Fibroblast of pulmonary artery (primary cell): ENCODE measurements at places on chromosomes 5 and 9.

- peak; percentile 83 for DNase-seq
Observed at GRCh38 chr5:32589942-32590869, 4.8 kb downstream of the SUB1 start.

GRCh38 chr9:88266416-88266815 is 121.8 kb upstream of the SPIN1 start:
- DNase-seq, result no peak

DNA sequence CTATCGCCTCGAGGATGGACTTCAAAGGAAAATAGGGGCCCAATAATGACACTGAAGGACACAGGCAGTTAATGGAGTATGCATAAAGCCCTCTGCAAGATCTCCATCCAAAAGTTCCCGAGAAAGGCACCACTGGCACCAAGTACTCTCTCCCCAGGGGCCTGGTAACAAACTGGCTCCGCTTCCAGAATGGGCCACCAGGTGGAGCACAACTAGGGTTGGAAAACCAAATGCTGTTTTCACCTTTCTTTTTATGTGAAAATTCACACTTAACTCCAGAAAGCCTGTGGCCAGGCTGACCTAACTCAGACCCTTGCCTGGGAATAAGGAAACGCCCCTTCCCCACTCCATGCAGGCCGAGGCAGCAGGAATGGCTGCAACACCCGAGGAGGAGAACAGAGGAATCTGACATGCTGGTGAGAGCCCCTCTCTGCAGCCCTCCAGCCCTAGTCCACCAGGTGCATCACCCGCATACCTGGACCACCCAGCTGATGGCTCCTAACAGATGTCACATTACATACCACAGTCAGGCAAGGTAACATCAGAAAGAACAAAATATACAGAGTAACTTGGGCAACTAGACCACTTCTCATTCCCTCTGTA is 42.8 kb downstream of the CAMSAP1 start:
- DNase-seq, result peak; percentile 65

DNA sequence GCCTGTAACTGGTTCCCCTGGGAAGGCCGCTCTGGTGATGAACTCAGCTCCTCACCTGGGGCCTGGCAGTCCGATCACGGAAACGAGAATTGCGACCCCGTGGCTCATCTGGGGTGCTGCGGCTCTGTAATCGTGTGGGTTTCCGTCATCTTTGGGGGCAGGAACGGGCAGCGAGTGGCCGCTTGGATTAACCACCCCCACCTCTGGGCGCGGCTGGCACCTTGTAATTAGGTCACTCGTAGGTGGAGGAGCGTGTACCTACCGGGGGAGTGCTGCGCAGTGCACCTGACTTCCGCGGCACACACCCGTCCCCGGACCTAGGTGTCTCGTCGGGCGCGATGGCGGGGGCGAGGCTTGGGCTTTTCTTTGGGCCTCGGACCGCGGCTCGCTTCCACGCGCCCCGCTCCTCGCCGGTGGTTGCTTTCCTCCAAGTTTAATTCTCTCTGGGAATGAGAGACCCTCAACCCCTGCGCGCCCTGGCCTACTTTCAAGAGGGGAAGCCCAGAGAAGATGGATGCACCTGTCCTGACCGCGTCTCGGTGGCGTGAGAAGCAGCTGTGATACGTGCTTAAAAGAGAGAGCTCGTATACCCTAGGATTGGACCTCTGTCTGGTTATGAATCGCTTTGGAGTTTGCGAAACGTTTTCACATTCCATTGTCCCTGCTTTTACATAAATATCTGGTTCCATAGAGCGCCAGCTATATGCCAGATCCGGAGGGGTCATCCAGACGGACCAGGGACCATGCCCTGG is 744 bp upstream of the PPP2CA start:
- peak; percentile 30 for DNase-seq

- DNase-seq, result peak; percentile 74
Observed at GRCh38 chr5:87410931-87411330, 1.8 kb downstream of the CCNH start.

DNA sequence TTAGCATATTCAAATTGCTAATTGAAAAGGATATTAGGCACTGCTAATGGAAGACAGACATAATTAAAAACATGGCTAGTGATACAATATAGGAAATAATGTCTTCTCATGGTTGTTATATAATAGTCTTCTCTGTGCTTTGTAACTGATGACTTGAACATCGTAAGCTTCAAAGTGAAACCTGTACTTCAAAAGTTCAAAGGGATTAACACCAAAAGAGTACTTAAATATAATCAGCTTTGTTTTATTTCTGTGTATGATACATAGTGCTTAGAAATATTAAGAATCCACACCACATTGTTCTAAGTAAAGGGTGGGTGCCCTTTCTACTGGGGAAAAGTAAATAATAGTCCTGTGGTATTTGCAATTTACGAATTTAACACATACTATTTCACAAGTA is 75.4 kb upstream of the ITGA1 start:
- DNase-seq, result no peak

DNA sequence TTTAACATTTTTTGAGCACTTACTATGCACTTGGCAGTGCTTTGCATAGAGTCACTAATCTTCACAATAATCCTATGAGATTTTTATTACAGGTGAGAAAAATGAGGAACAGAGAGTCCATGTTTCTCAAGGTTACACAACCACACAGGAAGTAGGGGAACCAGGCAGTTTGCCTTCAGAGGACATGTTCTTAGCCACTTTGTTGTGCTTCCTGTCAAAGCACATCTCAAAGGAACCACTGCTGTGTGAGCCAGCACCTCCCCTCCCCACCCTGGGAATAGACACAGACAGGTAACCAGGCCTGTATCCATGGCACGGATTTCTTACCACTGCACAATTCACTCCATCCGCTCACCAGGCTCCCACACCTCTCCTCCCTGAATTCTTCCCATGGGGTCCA is 6.3 kb upstream of the DNAJB5 start:
- no peak for DNase-seq

DNA sequence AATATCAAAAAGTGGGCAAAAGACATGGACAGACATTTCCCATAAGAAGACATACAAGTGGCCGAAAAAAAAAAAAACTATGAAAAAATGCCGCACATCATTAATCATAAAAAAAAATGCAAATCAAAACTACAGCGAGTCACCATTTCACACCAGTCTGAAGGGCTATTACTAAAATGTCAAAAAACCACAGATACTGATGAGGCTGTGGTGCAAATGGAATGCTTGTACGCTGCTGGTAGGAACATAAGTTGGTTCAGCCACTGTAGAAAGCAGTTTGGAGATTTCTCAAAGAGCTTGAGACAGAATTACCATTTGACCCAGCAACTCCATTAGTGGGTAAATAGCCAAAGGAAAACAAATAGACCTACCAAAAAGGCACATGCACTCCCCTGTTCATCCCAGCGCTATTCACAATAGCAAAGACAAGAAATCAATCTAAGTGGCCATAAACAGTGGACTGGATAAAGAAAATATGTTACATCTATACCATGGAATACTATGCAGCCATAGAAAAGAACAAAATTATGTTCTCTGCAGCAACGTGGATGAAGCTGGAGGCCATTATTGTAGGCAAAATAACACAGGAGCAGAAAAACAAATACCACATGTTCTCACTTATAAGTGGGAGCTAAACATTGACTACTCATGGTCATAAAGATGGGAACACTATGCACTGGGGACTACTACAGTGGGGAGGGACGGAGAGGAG is 110.6 kb upstream of the BOD1 start:
- DNase-seq, result peak; percentile 11

DNA sequence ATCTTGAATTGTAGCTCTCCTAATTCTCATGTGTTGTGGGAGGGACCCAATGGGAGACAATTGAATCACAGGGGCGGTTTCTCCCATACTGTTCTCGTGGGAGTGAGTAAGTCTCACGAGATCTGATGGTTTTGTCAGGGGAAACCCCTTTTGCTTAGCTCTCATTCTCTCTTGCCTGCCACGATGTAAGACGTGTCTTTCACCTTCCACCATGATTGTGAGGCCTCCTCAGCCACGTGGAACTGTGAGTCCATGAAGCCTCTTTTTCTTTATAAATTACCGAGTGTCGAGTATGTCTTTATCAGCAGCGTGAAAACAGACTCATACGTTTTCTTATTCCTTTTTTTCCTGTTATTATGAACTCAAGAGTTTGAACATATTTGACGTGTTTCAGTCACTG is 39.1 kb downstream of the RETREG1 start:
- no peak for DNase-seq

DNA sequence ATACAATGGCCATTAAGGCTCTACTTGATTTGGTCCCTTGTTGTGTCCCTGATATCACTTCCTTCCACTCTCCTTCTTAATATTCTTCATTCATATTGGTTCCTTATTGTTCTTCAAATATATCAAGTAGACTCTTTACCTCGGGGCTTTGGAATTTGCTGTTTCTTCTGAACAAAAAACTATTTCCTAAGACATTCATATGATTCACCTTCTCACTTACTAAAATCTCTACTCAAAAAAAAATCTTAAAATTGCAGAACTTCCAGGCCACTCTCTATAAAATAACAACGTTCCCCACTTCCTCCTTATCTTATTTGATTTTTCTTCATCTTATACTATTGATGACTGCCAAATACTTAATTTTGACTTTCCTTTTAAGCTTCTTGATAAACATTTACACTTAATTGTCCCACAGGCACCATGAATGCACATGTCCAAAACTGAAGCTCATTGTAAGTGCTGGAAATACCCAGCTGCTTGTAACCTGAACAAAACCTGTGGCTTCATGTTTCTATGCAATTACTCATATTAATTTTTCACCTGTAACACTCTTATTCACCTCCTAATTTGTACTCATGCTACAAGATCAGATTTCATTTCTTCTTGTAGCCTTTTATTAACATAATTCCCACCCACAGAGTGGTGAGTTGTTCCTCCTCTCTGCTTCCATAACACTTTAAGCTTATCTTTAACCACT is 58.4 kb upstream of the NUDT12 start:
- no peak for DNase-seq

DNA sequence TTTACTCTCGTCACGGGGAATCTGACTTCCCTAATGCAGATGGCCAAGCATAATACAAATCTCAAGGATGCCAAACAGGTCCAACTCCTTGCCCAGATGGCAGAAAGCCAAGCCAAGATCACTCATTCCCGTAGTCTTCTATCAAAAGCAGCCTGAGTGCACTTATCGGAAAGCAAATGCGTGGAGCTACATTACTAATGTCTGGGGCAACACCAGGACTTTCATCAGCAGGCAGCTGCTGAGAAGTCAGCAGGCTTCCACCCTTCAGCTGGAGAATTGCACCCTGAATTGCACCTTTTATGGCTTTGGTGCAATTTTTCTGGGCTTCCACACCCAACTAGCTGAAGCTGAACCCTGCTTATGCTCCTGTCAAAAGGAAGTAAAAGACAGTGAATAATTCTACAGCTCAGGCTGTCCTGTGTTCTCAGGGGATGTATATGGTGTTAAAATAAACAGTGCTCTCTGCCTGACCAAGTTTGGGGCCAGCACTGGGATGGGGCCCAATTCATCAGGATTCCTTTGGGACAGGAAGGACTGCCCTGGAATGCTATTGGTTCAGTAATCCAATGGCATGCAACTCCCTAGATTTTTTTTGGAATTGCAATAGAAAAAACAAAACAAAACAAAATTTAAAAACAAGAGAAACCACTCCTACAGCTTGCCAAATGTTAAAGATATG is 92.6 kb downstream of the DPYSL3 start:
- DNase-seq, result peak; percentile 98

- DNase-seq, result peak; percentile 66
Observed at GRCh38 chr5:112228667-112229066, 190.4 kb downstream of the EPB41L4A start.

DNA sequence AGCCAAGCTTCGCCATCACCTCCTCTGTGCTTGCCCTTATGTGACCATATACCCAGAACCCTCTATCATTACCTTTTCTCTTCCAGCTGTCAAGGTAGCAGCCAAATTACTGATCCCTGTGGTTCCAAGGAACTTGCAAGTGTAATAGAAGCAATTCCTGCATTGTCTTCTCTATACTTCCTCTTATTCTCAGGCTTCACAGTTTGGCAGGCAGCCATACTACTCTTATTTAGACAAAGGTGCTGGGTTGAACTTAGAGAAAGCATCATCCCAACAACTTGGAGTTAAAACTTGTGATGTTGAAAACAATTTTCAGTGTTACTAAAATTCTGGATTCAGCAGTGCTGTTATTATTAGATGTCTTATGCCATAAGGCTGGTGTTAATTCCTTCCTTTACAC is 93.2 kb downstream of the NLN start:
- peak; percentile 47 for DNase-seq

DNA sequence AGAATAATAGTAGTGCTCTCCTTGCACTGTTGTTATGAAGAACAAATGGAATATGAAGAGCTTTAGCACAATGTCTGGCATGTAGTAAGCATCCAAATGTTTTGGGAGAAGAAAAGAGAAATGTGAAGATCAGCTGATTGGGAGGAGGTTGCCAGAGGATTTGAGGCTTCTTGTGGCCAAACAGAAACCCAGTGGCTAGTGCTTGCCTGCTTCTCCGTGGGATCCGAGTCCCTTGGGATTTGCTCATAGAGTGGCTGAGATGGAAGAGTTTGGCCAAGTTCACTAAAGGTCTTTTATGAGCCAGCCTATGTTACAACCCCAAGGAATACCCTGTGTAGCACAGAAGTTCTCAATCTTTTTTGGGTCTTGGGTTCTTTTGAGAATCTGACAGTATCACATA is 86.0 kb downstream of the ANGPTL2 start:
- peak; percentile 48 for DNase-seq

GRCh38 chr9:69036799-69037198 is 1.2 kb downstream of the FXN start:
- no peak for DNase-seq

GRCh38 chr9:6567140-6567591 is 78.4 kb downstream of the GLDC start:
- DNase-seq, result peak; percentile 93

- DNase-seq, result no peak
Observed at GRCh38 chr5:173680660-173681242, 64.3 kb upstream of the BOD1 start.

GRCh38 chr9:96554326-96554725 is 65.3 kb downstream of the CDC14B start:
- DNase-seq, result no peak

- no peak for DNase-seq
Observed at GRCh38 chr5:32973646-32974045, 262.5 kb downstream of the NPR3 start.

GRCh38 chr5:136563489-136563888 is 198.1 kb upstream of the TRPC7 start:
- no peak for DNase-seq

- DNase-seq, result no peak
Observed at GRCh38 chr5:176735383-176736265, 74.7 kb upstream of the UNC5A start.

- no peak for DNase-seq
Observed at GRCh38 chr5:117682416-117682815, 1107.8 kb upstream of the SEMA6A start.

DNA sequence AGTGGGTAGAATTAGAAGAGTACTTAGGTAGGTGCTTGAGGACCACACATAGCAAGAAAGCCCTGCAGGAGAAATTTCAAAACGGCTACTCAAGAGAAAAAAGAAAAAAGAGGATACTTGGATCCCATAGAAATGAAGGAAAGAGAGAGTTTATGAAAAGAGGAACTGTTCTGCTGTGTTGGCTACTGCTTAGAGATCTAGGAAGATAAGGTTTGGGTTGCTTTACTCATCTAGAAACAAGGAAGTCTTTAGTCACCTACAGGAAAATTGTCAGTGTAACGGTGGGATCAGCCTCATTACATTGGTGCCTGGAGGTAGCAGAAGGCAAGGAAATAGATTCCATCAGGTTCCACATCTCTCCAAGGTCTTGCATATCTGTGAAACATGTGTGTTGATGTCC is 14.8 kb upstream of the C5orf46 start:
- no peak for DNase-seq
